Activated CD4-positive, alpha-beta T cell treated with anti-CD3 and anti-CD28 coated beads for 24 hours (primary cell): ENCODE measurements at places on chromosomes 2 and 18.

DNA sequence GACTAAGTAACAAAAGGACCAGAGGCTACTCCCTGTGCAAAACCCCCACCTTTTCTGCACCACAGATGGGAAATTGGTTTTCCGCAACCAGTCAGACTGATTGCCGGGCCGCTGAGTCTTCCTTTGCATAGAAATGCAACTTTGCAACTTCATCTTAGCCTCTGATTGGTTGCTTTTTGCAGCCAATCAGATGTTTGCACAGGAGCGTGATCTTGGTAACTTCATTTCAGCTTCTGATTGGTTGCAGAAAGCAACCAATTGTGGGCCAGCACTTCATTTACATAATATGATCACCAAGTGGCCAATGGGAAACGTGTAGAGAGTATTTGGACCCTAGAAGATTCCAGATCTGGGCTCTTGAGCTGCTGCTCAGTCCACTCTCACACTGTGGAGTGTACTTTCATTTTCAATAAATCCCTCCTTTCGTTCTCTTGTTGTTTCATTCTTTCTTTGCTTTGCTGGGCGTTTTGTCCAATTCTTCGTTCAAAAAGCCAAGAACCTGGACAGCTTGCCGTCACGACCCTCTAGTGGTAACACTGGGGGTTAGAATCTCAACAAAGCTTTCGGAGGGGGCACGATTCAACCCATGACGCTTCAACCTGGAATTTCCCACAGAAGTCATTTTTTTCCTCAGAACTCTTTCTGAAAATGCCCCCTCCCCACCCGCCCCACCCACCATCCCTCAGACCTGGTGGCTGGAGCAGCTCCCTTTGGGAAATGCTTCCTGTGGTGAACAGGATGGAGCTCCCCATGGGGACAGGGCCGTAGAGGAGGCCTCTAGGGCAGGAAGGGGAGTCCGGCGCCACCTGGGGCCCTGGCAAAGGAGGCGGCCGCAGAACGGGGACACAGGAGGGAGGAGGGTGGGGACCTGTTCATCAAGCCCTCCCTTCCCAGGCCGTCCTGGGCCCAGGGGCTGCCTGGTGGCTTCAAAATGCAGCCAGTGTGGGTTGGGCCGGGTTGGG, 31.8 kb upstream of the KCNF1 start:
- no peak for DNase-seq

GRCh38 chr2:133787207-133787606, 218.9 kb upstream of the NCKAP5 start:
- no peak for DNase-seq

DNA sequence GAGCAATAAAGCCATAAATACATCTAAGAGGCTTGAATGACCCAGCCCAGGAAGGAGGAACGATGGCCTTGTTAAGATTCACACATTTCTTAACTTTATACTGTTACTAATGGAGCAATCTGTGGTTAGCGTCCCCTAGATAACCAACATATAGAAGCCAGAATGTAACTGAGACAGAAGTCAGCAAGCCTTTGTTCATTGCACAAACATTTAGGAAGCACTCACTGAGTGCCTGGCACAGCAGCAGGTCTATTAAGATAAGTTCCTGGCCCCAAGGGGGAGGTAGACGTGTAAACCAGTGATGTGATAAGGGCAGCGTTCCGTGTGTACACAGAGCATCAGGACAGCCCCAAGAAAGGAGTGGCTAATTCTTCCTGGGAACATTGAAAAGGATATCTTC, 63.6 kb upstream of the ATL2 start:
- no peak for DNase-seq

GRCh38 chr18:58125183-58125582, 81.2 kb downstream of the NEDD4L start:
- no peak for DNase-seq

DNA sequence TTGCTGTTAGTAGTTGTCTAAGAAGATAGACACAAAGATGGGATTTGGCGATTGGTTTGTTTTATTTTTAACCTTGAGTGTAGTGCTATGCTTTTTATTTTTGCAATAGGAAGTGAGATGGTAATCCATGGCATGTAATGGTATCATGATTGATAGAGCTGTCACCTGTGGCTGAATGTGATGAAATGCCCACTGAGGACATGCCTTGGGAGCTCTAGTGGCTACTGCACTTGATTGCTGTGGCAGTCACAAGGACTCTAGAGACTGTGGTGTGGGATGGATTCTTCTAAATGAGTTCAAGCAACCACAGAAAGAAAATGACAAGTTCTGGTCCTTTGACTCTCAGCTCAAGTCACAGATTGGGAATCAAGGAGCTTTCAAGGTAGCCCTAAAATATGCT, 139.4 kb downstream of the CYRIA start:
- no peak for DNase-seq

- DNase-seq = no peak
These were observed 308.5 kb downstream of the GBX2 start for GRCh38 chr2:235859651-235860050.

- DNase-seq = no peak
These were observed 1238.4 kb downstream of the LRP1B start for GRCh38 chr2:140892436-140892835.

GRCh38 chr2:142974288-142975024, 97.0 kb downstream of the KYNU start:
- no peak for DNase-seq

DNA sequence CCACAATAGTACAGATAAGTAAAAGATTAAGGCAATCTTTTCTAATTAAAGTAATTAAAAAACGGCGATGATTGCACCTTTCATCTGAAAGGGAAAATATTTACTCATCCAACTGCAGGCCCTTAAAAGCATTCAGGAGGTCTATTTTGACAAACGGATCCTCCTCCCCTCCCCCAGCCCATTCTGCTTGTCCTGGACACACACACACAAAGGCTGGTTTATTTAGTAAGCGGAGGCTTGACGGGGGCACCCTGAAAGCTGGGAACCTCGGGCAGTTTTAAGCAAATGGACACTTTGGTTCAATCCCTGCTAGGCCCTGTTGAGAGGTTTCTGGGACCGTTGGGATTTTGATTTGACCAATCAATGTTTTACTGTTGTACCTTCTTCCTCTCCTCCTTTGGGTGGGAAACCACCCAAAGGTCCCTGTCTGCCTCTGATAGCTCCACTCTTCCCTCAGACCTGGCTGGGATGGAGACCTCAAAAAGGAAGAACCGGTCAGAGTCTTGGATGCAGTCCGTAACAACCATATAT, 135.8 kb upstream of the HAAO start:
- no peak for DNase-seq

GRCh38 chr2:17620280-17620679, 79.8 kb downstream of the VSNL1 start:
- DNase-seq = no peak

GRCh38 chr18:51068105-51068504, 38.1 kb downstream of the SMAD4 start:
- DNase-seq = no peak

DNA sequence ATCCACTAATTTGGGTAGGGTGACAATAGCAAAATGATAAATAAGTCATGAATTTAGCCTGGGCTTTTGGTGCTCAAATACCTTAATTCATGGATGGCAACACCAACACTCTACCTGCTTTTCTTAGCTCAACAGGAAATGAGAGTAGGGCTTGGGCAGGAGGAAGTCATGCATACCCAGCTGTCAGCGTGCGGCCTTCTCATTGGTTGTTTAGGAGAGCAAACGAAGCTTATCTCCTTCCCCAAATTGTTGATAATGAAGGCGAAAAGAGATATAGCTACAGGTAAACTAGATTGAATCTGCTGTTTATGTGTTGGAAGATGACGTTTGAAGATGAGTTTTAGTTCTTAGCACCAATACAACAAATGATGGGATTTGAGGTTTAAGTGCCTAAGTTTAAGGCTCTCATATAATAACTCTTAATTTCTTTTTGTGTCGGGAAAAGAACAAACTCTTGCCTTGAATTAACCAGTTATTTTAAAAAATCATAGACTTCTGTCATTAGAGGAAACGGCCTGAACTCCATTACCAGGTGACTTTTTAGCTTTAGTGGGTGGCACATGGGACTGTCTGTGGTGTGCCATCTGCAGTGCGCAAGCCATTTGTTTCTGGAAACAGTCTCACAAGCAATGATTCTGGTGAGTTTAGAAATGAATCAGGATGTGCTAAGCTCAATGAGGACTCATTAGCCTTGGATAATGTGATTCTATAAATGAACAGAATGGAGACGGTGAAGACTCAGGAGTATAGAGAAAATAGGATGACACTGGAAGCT, 19.8 kb downstream of the MAP4K4 start:
- DNase-seq = no peak

DNA sequence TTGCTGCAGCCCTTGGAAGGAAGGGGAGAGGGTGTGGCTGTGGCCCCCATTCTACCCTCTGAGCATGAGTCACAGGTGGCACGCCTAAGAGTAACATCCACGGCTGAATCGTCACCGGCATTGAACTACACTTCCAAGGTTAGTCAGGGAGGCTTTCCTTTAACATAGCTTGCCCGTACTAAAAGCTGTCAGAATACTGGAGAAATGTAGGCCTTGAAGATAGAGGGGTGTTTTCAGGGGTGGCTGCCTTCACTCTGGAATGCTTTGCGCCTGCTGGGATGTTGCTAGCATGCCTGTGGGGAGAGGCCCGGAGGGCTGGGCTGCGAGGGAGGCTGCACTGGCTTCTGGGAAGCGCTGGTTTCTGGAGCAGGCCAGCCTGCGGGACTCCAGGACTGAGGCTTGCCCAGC, 333.7 kb downstream of the AGAP1 start:
- no peak for DNase-seq

DNA sequence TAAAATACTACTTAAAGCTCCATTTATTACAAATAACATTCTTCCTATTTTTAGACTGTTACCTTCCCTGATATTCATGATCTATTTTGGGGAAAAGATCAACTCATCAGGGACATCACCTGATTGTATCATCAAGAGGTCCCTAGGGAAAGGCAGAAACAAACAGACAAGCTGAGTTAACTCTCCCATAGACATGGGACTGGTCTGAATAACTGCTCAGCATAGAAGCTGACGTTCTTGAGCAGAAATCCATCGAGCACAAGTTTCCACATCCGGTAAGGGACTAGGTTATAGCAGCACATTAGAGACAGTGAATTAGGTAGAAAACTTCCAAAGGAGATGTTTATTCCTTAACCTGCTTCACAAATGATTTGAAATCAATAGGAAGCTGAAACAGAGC, 1100.4 kb upstream of the SLC39A10 start:
- DNase-seq = no peak

GRCh38 chr2:29528891-29529520, 392.4 kb downstream of the ALK start:
- peak; percentile 6 for DNase-seq

GRCh38 chr2:85770369-85770768, 16.6 kb downstream of the ATOH8 start:
- DNase-seq = no peak

DNA sequence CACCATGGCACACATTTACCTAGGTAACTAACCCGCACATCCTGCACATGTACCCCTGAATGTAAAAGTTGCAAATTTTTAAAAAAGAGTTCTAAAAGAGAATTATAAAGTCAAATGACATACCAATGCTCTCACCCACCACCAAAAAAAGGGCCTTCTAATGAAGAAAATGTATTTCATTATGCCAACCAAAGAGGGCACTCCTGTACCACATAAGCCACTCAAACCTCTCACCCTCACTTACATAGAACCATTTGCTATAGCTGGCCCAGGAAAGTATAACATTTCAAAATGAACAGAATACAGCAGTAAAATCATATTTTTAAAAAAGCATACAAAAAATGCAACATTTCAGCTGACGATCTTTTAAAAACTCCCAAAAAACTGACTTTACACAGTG, 241.5 kb upstream of the PKDCC start:
- no peak for DNase-seq

DNA sequence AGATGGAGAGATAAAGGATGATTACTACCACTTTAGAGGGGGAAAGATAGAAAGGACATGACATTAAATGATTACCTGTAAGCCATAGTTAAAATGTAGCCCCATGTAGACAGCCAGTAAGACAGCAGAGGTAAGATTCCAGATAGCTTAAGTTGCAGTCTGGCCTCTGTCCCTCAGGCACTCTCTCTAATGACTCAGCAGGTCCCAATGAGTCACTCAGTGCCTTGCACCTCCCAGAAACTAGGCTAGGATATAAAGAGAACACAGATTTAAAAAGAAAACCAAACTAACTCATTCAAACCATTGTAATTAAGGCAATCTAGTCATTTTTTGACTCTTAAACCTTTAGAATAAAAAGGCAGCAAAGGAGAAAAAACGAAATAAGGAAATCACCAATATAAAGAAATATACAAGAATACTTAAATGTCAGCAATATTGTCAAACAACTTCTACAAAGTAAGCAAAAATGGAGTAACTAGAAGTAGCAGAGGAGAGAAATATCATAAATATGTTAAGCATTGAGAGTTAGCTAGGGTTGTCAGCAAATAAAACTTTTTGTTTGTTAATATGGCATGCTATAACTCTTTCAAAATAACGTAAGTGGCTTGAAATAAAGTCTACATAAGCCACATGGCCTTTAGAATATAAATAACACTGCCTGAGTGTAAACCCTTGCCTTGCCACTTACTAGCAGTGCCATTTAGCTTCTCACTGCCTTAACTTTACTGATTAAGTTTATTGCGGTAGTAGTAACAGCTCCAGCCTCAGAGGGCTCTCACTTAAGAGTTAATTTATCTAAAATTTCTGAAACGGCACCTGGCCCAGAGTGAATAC, 48.5 kb downstream of the SOCS6 start:
- DNase-seq = no peak

DNA sequence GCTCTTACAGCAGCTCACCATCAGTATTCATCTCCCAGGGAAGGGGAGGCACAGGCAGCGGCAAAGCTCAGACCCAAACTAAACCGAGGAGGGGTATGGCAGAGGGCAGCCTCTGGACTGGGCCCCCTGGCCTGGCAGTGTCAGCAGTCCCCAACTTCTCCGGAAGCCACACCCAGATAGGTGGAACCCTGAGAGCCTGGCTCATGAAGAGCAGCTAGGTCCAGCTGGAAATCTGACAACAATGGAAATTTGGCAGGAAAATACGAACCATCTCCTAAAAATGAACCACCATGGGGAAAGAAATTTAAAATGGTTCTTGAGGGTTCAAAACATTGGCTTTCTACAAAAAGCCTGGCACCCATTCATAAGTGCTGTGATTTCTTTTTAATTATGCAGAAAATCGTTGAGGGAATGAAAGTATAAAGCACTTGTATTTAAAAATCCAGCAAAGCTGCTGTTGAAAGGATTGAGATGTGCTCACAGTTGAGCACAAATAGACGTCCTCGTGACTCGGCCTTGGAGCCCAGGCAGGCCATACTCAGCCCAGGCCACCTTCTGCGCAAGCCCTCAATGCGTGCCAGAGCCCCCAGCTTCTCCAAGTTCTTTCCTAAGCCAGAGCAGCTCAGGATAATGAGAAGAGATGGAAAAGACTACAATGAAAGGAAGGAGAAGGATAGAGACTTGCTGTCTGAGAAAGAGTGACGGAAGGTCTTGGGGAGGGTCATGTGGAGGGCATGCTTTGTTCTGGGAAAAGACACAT, 93.0 kb downstream of the COL6A3 start:
- no peak for DNase-seq

GRCh38 chr2:69994166-69994565, 32.7 kb upstream of the ASPRV1 start:
- no peak for DNase-seq

- DNase-seq = no peak
These were observed 33.7 kb upstream of the BZW1 start for GRCh38 chr2:200778038-200778437.

GRCh38 chr2:241496904-241497877, 11.2 kb downstream of the STK25 start:
- DNase-seq = no peak

- no peak for DNase-seq
These were observed 336.1 kb upstream of the SKOR2 start for GRCh38 chr18:47587587-47587986.
